ENCODE measurements at places on chromosomes 16 and 17.

DNA sequence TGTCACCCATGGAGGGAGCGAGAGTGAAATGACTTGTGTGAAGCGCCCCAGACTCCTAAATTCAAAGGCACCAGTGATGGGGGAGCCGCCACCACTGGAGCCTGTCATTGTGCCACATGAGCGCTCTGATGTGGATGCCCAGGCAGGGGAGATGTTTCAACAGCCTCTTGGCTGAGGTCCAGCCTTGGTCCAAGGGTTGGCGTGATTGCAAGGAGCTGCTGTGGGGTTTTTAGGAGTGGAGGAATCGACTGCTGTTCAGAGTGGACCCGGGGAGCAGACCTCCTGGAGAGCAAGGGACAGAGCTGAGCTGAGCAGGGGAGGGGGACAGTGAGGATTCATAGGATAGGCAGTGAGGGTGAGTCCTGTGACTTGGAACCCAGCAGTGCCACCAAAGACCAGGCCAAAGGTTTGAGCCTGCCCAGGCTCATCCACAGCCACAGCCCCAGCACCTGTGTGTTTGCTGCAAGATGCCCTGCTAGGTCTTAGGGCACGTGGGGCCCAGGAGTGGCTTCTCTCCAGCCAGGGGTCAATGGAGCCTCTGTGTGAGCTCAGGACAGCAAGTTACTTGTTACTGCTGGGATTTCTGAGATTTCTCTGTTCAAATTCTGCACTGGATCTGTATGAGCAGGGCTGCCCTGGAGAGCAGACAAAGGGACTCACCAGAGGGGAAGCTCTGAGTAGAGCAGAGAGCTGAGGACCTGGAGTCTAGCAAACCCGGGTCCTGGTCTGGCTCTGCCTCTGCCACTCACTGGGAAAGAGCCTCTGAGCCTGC lies 20.3 kb downstream of the RHBDL3 start:
- DNase-seq: no peak

DNA sequence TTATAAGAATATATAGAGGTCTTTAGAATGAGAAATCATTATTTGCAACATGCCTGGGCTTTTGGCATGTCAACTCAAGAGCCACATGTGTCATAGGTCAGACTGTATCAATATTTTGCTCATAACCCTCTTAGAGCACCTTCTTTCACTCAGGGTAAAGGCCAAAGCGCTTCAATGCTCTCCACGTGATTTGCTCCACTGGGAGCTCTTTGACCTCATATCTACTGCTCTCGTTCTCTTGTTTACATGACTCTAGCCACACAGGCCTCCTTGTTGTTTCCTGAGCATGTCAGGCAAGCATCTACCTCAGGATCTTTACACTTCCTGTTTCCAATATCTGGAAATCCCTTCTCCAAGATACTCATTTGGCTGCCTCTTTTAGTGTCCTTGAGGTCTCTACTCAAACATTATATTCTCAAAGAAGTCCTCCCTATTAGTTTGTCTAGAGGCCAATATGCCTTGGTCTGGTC lies 148.4 kb downstream of the TOX3 start:
- no peak for DNase-seq

DNA sequence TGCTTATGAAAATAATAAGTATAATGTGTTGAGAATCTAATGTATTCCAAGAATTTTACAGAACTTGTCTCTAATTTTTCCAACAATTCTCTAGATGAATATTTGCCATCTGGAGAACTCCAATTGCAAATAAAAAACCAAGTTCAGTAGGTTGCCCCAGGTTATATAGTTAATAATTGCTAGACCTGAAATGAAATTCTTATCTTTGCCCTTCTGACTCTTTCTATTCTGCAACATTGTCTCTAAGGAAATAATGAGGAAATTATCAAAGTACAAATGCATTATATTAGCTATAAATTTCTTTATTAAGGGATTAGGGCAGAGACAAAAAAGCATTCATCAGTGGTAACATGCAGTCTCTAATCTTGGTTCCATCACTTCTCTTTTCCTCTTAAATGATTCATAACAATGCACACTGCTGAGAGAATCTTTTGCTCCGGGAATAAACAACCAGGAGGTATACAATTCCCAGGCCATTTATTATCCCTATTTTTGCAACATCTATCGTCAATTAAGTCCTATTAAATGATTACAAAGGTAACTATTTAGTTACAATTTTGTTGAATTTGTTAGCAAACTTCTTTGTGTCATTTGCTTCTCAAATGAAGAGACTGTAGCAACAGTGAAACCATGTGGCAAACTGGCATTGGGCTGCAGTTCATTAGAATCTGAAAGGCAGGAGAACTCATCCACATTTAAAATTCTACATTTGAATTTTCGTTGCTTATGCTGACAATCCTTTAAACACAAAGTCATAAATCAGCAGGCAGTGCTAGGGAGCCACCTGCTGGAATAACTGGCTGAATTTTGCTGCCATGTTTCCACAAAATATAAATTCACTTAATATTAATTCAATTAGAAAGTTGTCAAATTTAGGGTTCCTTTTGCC lies 349.6 kb downstream of the KIF2B start:
- no peak for DNase-seq

GRCh38 chr16:25065899-25066298 lies 45.6 kb upstream of the LCMT1 start:
- DNase-seq: no peak

- no peak for DNase-seq
These were observed 47.6 kb upstream of the MGAT5B start for GRCh38 chr17:76820561-76820960.

DNA sequence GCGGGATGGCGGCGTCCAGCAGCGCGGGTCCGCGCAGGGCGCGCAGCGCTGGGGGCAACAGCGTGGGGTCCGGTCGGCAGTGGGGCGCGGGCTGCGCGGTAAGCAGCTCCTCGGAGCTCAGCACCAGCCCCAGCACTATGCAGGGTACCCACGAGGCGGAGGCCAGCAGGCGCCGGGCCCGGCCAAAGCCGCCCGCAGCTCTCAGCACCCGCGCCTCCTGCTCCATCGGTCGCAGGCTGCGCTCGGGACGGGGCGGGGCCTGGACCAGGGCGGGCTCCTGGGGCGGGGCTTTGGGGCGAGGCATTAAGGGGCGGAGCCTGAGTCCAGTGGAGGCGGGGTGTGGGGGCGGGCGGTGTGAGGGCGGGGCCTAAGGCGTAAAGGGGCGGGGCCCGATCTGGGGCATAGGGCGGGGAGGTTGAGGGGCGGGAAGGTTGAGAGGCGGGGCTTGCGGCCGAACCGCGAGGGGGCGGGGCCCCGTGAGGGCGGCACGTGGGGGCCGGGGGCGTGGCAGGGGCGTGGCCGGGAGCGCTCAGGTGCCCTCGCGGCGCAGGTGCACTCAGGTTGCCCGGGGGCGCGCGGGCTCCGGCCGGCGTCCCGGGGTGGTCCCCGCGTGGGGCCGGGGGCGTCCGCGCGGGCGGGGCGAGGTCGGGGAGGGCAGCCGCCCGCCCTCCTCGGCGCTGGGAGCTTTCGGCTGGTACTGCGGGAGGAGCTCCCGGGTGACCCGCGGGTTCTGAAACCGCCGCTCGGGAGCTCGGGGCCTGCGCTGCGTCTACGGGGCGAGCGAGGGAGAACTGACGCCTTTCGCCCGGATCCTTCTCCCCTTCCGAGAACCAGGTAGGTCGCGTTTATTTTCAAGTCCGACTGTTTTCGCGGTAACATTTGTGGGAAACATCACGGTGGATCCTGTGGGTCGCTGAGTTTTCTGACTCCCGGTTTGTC lies 1.4 kb upstream of the SLC22A31 start:
- peak; percentile 41 for DNase-seq

DNA sequence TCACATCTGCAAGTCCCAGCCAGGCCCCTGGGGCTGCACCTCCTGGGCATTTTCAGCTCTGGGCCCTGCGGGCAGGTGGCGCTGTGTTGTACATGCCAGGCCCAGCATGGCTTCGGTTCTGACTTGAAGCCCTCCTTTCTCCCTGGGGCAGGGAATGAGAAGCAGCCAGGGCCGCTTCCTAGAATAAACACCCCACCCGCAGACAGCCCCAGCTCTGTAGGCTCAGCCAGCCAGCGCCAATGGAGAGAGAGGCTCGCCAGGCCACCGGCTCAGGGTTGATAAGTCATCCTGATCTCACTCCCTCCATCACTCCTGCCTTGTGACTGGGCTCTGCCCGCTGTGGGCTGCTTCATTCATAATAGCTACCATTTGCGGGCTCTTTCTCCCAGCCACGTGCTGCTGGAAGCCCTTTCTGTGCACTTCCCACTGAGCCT lies 6.0 kb upstream of the GLIS2 start:
- DNase-seq: peak; percentile 32

- no peak for DNase-seq
These were observed 2.7 kb downstream of the CLUAP1 start for GRCh38 chr16:3503523-3503922.
